Sigmoid colon (tissue), 7 donors: ENCODE measurements at places on chromosomes 12 and 14. TPM values are rescaled to one million over a fixed set of nuclear protein-coding genes. Genes with fewer than 3 reads are reported as not detected.

DNA sequence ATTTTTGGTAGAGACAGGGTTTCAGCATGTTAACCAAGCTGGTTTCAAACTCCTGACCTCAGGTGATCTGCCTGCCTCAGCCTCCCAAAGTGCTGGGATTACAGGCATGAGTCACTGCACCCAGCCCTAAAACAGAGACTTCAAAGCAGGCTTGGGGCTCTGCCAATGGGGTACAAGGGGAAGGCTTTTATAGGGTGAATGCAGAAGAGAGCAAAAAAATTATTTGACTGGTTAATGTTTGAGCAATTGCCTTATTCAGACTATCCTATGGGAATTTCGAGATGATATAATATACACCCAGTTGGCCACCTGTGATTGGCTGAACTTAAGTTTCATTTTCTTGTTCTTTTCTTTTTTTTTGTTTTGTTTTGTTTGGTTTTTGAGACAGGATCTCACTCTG is 31.5 kb upstream of the ACTN1 start:
- DNase-seq, result no peak

DNA sequence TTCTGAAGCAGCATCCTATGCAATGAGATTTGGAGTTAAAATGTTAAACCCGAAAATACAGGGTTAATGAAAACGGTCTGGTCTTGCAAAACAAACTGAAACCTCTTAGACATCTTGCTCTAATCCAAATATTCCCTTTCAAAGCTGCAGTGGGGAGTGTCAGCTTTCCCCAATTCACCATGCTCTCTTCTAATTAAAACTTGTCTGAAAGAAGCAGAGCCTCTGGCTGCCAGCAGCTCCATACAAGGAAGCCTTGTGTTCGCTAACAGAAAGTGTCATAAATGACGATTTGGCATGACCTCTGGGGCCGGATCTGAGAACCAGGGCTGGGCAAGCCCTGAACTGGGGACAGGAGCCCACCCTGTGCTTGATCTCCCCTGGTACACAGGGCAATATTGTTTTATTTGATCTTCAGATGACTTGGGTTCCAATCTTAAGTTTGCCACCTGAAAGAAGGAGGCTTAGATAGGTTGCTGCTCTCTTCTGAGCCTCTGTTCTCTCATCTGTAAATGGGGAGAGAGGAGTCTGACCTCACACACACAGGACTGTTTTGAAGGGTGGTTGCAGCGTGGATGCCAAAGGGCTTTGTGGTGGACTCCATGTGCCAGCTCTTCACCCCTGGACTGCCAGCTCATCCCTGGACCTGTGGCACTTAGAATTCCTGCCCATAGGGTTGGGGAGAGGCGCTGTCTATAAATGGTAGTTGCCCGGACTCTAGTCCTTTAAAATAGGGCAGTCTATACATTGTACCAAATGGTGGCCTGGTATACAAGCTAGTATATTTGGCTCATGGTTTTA is 7.8 kb downstream of the KMT5A start:
- no peak for DNase-seq

DNA sequence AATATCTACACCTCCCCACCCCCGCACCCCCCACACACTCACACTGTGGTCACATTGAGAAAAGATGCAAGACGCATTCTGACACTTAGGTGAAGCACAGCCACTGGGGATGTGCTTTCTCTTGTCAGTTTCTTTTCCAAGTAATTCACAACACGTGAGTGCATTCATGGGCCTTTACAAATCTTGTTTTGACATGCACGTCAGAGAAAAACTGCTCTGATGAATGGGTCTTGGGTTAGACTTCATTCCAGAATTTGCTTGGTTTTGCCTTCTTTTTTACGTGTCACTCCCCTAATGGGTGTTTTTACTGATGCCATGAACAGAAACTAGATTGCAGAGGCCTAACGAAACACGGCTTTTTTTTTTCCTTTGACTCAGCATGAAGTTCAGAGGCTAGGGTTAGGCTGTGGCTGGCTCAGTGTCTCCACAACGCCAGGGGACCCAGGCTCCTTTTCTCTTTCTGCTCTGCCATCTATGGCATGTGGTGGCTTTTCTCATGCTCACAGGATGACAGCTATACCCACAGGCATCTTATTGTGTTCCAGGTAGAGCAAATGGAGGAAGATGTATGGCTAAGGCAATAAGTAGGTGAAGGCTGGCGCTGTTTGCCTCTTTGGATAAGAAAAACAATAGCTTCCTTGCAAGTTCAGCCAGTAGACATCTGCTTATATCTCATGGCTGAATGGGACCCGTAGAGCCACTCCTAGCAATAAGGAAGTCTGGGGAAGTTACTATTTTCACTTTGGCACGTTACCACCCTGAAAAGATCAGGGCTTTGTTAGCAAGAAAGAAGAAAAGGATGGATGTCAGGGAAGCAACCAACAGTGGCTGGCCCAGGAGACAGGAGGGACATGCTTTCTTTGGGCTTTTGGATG is 253.3 kb downstream of the SLC15A4 start:
- DNase-seq, result no peak

DNA sequence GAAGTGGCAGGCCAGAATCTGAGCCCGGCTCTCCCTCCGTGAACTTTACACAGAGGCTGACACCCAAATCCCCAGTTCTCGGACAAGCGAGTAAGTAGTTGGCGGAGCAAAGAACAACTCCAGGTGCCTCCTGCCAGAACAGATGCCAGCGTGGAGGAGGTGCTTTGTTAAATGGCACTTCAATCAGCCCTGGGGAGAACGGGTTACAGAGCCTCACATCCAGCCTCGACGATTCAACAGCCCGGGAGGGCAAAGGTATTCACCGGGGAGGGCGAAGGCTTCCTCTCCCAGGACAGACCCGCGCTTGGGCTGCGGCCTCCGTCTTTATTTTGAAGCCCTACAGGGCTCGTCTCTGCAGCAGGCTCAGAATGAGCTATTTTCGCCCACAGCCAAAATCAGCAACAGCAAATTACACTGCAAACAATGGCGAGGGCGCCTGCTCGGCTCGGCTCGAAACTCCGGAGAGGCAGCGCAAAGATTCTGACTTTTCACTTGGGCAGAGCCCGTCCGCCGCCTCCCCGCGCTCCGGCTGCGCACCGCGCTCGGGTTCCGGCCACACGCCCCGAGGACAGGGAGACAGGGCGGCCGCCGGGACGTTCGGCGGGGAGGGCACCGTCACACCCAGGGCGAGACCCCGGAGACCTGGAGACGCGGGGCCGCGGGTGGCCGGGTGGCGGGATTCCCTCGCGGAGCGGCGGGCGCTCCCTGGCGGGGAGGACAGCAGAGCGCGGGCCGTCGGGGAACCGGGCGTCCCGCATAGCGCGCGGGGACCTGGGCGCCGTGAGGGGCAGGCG is 811 bp downstream of the TMCC3 start:
- DNase-seq, result peak; percentile 72

The POTEM gene
- not detected for total RNA-seq

GRCh38 chr12:46461459-46461858 is 88.9 kb upstream of the SLC38A2 start:
- DNase-seq, result no peak

- no peak for DNase-seq
Observed at GRCh38 chr14:72828604-72829003, 65.3 kb downstream of the DPF3 start.

DNA sequence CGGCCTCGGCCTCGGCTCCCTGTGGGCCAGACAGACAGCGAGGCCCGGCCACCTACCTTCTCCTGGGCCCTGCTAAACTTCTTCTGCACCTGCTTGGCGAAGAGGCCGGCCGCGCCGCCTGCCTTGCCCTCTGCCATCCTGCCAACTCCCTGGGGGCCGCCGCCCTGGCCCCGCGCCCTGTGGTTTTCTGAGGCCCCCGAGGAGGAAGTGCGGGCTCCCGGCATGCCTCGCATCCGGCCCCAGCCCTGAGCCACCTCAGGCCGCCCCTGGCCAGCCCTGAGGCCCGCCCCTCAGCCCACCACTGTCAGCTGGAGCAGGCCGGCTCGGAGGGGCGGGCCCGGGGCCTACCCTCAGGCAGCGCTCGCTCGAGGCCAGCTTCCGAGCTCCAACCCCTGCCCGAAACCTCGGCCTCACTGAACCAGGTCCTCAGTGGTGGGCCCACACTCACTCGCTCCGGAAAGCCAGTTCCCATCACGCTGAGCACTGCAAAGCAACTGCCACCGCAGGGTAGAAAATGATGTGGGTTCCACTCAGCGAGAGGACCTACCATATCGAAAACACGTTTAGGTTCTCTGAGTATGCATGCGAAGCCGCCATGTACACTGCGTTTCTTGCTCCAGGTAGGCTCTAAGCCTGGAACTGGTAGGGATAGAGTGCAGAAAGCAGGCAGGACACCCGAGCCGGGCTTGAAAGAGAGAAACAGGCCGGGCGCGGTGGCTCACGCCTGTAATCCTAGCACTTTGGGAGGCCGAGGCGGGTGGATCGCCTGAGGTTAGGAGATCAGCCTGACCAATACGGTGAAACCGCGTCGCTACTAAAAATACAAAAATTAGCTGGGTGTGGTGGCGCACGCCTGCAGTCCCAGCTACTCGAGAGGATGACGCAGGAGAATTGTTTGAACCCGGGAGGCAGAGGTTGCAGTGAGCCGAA is at the start of gene BIN2:
BIN2 (minus strand) TSS at position 209 of the 930 bp plus-strand sequence; CDS start at position 137, 72 bp downstream.
- DNase-seq, result no peak

DNA sequence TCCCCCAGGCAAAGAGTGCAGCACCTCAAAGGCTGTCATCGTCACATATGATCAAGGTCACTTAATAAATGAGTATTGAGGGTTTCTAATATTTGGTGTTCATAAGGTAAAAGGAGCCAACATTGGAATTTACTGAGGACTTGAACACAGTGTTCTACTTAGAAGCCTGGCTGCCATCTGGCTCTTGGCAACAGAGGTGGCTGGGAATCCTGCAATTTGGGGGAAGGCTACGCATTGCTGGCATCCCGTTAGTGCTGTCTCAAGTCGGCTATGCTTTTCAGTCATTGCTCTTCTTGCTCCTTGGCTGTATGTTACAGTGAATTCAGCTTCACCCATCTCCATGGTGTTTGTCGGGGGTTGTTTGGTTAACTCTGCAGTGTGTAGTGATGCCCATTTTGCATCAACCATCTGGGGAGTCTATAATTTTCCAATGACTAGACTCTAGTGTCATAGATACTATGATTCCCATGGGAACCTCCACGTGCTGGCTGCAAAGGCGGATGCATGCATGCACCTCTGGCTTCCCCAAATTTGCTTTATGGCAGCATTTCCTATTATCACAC is 12.9 kb upstream of the SLC24A4 start:
- no peak for DNase-seq

GRCh38 chr12:65881348-65881961 is 57.2 kb downstream of the HMGA2 start:
- peak; percentile 81 for DNase-seq

The SERPINA4 gene
- not detected for total RNA-seq

- DNase-seq, result no peak
Observed at GRCh38 chr14:94769391-94770250, at the start of gene GSC. Gene GSC (minus strand): TSS chr14:94770113. CDS start chr14:94770015, 98 bp downstream.

DNA sequence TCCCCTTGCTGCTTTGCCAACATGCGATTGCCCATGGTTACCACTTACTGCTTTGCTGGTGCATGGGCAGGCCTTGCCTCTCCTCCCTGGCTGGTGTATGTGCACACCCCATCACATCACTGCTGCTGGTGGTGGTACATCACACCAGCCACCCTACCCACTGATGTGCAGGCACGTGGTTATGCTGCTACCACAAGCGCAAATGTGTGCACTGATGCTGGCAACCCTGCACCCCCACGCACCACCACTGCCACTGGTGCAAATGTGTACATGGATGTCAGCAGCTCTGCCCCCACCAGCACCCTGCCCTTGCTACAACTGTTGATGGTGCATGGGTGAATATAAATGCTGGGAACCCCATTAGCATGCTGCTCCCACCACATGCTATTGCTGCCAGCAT is 261.7 kb downstream of the AEBP2 start:
- no peak for DNase-seq

- no peak for DNase-seq
Observed at GRCh38 chr14:46574221-46574977, 77.2 kb downstream of the RPL10L start.

The ETV6 gene
- total RNA-seq, result 35.2 TPM

- DNase-seq, result no peak
Observed at GRCh38 chr12:98198261-98198982, 317.0 kb upstream of the TMPO start.

DNA sequence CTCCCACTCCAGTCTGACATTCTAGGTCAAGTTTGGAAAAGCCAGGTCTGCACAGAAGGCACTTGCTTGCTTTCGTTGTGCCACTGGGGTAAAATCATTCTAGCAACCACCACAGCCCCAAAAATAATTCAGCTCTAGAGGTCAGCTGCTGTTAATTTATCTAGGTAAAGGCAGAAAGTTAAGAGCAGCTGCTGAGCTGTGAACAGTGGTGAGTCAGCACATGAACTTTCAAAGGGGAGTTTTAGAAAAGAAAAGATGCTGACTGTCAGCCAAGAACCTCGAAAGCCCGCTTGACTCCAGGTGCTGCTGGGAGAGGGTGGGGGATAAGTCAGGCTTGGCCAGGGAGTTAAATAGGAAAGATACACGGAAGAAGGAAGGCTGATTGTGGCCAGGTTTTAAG is 12.7 kb downstream of the CCDC197 start:
- DNase-seq, result no peak

DNA sequence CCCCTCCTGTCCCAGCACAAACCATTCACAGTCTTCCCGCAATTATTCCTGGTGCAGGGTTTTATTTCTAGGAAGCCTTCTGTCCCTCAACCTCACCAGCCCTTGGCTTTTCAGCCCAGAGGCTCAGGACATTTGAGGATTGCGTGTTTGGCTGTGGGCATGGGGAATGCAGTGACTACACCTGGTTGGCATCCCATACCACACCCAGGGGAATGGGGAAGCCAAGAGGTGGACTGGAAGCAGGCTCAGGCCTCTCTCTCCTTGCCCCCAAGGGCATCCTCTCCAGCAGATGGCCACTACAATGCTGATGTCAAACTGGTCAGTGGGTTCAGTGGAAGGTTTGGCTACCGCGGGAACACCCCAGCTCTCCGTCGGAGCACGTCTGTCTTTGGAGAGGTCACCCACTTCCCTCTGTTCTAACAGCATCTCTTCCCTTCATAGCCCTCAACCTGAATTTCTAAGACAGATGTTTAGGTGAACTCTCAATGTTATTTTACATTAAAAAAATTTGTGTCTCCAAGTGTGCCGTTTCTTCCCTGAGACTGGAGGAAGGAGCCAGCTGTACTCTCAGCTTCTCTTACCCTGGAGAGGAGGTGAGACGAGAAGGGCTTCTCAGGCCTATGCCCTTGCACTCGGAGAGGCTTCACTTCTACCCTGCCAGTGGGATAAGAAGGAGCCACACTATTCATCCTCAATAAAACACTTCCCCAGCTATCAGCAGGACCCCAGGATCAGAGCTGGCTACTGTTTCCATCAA is 35.5 kb downstream of the DCAF4 start:
- no peak for DNase-seq

DNA sequence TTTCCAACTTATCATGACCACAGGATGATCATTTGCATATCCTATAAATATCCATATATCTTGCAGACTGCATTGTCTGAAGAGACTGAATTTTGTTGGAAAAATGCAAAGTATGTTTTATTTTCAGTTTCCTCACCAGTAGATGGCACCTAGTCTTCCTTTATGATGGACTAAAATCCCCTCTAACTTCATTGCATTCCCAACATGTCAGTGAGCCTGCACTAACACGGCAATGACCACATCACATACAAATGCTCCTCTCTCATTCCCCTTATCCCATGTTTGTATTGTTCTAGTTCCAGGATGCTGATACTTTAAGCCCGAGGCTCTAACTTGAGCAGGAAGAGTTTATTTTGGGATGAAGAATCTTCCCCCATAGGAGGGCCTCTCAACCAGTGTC is 24.7 kb upstream of the MYBPC1 start:
- DNase-seq, result no peak

GRCh38 chr12:108296945-108297344 is 42.2 kb downstream of the CMKLR1 start:
- DNase-seq, result no peak

GRCh38 chr14:32565256-32565655 is 236.2 kb downstream of the AKAP6 start:
- no peak for DNase-seq

GRCh38 chr12:19200261-19200660 is 70.7 kb downstream of the PLEKHA5 start:
- no peak for DNase-seq
